Kidney capillary endothelial cell (primary cell): ENCODE measurements at places on chromosomes 2 and 18.

GRCh38 chr18:56684277-56684676 is 33.1 kb downstream of the WDR7 start:
- DNase-seq, result no peak

DNA sequence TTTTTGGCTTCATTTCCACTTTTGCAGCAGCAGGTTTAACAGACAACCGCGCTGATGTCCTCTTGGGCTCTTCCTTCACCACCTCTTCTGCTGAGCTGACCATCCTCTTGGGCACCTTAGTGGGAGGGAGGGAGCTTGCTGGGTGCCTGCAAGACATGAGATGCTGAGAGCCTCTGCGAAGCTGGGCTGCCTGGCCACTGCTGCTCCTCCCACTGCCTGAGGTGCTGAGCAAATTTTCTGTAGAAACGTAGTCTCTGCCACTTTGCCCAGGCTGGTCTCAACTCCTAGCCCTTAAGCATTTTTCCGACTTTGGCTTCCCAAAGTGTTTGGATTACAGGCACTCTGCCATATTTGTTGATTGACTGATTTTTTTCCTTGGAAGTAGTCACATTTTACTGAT is 422.2 kb upstream of the MC4R start:
- DNase-seq, result no peak

GRCh38 chr2:215784371-215784783 is 229.0 kb downstream of the MREG start:
- DNase-seq, result no peak

DNA sequence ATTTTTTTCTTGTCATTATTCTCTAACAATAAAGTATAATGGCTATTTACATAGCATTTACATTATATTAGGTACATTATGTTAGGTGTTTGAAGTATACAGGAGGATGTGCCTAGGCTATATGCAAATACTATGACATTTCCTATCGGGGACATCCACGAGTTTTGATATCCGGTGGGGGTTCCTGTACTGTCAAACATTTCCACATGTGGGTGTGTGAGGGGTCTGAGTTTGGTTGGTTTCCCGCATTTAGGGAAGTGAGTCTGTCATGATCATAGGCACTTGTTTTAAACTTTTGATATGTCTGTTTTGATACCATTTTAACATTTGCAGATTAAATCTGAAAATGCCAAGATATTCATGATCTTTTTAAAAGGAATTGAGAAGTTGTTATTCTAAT is 76.0 kb downstream of the CEP192 start:
- DNase-seq, result no peak

- no peak for DNase-seq
Measured at GRCh38 chr2:104321796-104322349, 532.0 kb upstream of the POU3F3 start.

GRCh38 chr2:71459084-71459431 is 5.7 kb downstream of the DYSF start:
- no peak for DNase-seq

GRCh38 chr2:48578313-48578712 is 39.3 kb upstream of the GTF2A1L start:
- DNase-seq, result no peak

- no peak for DNase-seq
Measured at GRCh38 chr18:61543518-61543917, 210.3 kb downstream of the CDH20 start.

DNA sequence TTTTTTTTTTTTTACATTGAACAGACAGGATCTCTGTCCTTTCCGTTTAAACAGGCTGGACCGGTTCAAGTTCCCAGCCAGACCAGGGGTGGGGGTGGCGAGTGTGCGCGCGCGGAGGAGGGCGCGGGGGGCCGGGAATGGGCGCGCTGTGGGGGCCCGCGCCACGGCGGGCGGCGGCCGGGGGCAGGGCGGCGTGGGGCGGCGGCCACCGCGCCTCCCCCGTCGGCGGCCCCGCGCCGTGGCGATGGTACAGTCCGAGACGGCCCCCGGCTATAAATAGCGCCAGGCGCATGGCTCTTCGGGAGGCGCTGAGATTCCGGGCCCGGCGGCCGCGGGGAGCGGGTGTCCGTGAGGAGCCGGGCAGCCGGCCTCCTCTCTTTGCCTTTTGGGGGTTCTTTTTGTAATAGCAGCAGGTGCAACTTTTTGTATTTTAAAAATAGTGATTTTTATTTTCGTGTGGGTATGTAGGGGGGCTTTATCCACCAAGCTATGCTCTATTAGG is 430 bp upstream of the CELF4 start:
- peak; percentile 44 for DNase-seq

GRCh38 chr2:34337735-34338134 is 738.6 kb upstream of the FAM98A start:
- no peak for DNase-seq

- DNase-seq, result no peak
Measured at GRCh38 chr18:77084688-77085035, 47.9 kb downstream of the MBP start.

DNA sequence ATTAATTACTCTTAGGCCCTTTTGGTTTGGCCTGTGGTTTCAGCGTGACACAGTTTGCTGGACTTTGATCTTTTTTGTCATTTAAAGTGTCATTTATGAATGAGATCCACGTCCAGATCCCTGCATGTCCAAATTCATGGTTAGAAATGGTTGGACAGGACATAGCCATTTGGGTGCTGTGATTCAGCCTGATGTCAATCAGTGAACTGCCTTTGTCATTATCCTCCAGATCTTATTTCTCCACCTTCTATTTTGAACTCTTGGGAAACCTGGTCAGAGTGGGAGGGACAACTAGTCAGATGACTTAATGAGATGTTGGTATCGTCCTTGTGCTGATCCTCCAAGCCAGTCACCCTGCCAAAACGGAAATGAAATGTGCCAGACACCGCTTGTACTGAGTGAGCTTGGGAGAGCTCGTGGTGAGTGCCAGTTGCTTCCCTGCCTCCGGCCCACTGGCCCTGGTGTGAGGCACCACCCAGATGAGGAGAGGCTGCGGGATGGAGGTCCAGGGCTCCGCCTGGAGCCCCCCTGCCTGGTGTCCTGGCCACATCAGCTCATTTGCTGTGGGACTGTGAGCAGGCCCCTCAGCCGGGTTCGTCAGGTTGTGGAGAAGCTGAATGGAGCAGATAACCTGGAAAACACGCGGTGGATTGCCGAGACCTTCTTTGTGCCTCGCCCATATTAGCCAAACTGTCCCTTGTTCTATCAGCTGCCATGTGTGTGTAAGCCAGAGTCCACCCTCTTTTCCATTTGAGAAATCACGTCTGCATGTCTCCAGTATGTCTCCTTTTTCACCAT is 70.1 kb downstream of the DGKD start:
- no peak for DNase-seq

GRCh38 chr2:37893327-37893726 is 31.8 kb upstream of the RMDN2 start:
- no peak for DNase-seq

DNA sequence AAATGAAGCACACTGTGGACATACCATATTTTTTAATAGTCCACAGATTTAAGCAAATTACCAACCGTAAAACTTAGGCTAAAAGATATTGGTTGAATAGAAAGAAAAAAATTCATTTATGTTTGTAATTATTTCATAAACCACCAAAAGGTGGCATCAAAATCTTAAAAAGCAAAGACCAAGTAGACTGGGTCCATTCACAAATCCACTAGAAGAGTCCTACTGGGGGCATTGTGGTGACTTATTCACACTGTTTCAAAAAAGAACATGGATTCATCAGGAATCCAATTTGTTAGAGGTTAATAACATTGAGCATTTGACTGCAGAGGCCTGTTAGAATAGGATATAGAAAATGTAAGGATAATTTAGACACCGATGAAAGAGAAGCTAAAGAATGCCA is 194.9 kb upstream of the KYNU start:
- DNase-seq, result no peak

DNA sequence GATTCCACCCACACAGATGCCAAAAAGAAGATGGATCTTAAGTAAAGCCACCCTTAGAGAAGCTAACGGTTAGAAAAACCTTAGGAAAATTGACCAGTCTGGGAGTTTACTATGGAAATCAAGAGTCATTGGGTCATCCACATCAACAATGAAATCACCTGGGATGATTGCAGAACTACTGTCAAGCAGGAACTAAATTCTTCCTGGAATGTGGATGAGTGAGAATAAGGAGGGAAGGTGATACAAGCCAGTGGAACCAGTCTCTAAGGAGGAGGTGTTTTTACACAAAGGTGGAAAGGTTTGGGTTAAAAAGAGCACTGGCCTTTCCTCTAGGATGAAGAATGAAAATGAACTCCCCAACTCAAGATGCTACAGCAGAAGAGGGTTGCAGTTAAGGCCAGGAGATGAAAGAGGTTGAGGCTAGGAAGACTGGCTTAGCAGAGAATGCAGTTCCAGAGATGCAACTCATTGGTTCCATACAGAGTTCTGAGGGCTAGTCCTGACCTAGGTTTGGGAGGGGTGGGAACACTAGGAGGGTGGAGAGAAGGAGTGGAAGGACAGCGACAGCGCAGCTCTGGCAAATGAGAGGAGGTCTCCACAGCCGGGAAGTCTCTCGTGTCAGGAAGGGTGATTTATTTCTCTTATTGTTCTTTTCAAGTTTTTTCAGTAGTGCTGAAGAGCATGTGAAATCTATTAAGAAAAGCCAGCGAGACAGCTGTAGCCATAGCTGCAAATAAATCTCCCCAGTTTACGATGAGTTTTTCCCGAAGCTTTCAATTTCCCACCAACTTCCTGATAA is 27.7 kb upstream of the KDM3A start:
- no peak for DNase-seq

GRCh38 chr18:38706373-38706772 is 1140.8 kb upstream of the CELF4 start:
- DNase-seq, result no peak

DNA sequence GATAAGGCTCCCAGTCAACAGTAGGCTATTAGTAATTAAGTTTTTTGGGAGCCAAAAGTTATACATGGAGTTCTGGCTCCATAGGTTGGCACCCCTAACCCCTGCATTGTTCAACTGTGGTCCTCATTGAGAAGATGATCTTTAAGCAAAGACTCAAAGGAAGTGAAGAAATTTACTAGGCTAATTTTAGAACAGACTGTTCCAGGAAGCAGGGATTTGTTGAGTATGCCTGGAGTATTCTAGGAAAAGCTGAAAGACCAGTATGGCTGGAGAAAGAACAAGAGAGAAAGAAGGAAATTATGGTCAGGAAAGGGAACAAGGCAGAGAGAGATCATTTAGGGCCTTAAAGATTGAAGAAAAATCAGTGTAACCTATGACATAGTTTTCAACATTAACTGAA is 125.1 kb downstream of the PMAIP1 start:
- no peak for DNase-seq

DNA sequence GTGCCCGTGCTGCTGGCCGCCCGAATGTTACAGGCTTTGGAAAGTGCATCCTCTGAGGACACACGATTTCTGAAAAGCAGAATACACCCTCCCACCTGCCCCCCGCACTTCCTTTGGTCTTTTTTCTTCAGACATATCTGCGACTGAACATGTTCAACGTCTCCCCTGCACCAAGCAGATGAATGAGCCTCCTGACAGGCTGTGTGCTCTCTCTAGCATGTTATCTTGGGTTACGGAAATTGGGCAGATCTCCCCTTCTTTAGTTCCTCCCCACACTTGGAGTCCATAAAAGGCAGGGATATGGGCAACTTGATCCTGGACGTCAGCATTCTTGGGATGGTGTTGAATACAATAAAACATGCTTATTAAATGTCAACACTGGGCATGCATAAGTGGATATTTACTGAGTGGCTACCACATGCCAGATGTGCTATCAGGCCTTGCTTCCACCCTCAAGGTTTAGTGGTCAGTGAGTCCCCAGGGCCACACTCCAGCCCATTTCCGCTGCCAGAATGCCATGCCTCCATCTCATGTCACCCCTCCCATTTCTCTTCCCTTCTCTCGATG is 130.4 kb downstream of the TRIM43 start:
- DNase-seq, result no peak
